H9 (cell line): ENCODE measurements at places on chromosomes 2 and 18.

- H3K4me1 ChIP-seq = peaks cover 6% of the 10 kb centered on the region; the same call in 1 of the 2 replicates
- no peaks in the 10 kb centered on the region for H3K27me3 ChIP-seq
- H3K27ac ChIP-seq = no peak overlapping the region
Observed at GRCh38 chr2:160474891-160475787, 18.5 kb downstream of the RBMS1 start.

GRCh38 chr2:83369601-83370418 is 1089.3 kb downstream of the SUCLG1 start:
- H3K4me3 ChIP-seq = no peak overlapping the region
- no peaks in the 10 kb centered on the region; the same call in 1 of the 2 replicates for H3K36me3 ChIP-seq
- no peaks in the 10 kb centered on the region for H3K27me3 ChIP-seq
- no peak overlapping the region for H3K27ac ChIP-seq
- no peaks in the 10 kb centered on the region for H3K4me1 ChIP-seq

DNA sequence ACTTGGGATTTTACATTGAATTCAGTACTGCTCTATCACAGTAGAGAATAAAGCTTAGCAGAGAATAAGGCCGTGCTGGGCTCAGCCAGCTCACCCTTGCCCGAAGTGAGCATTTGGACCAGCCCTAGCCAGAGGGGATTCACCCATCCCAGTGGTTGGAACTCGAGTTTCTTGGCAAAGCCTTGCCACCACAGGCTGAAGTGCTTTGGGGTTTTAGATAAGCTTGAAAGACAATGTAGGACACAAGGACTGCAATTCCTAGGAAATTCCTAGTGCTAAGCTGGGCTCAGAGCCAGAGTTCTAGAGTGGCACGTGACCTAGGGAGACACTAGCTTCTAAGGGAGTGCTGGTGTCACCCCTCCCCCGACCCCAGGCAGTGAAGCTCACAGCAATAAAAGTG is 28.0 kb downstream of the SERPINB11 start:
- no peaks in the 10 kb centered on the region for H3K4me1 ChIP-seq
- DNase-seq = no peak
- H3K36me3 ChIP-seq = no peaks in the 10 kb centered on the region
- H3K4me3 ChIP-seq = no peak overlapping the region

DNA sequence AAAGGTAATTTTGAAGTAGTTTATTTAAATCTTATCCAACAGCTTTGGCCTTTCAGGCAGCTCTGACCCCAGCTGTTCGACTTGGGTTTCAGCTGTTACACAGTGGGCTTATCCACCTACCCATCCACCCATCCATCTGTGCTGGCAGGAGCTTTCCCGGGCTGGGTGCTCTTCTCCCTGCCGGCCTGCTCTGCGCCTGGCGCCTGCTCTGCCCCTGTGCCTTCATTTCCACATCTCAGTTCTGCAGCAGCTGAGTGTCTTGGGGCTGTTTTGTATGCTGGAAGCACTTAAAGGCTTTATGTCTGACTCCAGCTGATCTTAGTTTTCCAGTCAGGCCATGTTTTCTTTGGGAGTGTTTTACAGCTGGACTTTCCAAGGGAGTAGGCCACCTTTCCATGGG is 24.2 kb downstream of the LDLRAD4 start:
- H3K4me1 ChIP-seq = no peaks in the 10 kb centered on the region
- H3K36me3 ChIP-seq = no peaks in the 10 kb centered on the region

GRCh38 chr2:120470041-120470965 is 124.4 kb downstream of the INHBB start:
- DNase-seq = no peak
- no peaks in the 10 kb centered on the region for H3K36me3 ChIP-seq
- H3K27ac ChIP-seq = no peak overlapping the region
- H3K27me3 ChIP-seq = peaks cover 39% of the 10 kb centered on the region; the same call in 1 of the 2 replicates

DNA sequence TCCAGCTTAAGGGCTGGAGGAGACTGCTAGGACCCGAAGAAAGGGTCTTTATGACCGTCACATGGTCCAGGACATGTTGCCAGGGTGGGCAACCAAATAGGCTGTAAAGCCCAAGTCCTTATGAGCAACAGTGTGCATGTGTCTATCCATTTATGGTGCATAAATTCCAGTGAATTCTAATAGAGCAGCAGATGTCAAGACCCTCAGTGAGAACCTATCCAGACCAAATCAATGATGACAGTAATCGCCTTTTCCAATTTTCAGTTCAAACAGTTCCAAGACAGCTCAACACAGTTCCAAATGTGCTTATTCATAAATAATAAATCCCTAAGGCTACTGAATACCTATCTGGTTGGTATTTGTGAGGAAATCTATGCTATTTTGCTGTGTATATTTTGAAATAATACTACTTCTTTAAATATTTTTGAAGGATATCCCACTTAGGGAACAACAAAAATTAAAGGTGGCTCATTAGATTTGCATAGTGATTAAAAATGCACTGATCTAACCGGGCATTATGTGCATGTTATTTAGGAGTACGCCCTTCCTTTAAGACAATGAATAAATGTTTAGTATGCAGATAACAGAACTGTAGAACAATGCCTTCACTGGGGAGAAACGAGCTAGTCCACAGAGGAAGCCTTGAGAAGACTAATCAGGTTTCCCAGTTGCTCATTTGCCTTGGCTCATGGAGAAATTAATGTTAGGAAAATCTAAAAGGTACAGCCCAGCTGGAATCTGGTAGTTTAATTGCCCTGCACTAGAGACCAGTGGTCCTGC is 519.5 kb upstream of the CHAC2 start:
- no peak for DNase-seq
- no peaks in the 10 kb centered on the region for H3K36me3 ChIP-seq
- no peak overlapping the region for H3K4me3 ChIP-seq
- H3K27me3 ChIP-seq = no peaks in the 10 kb centered on the region

DNA sequence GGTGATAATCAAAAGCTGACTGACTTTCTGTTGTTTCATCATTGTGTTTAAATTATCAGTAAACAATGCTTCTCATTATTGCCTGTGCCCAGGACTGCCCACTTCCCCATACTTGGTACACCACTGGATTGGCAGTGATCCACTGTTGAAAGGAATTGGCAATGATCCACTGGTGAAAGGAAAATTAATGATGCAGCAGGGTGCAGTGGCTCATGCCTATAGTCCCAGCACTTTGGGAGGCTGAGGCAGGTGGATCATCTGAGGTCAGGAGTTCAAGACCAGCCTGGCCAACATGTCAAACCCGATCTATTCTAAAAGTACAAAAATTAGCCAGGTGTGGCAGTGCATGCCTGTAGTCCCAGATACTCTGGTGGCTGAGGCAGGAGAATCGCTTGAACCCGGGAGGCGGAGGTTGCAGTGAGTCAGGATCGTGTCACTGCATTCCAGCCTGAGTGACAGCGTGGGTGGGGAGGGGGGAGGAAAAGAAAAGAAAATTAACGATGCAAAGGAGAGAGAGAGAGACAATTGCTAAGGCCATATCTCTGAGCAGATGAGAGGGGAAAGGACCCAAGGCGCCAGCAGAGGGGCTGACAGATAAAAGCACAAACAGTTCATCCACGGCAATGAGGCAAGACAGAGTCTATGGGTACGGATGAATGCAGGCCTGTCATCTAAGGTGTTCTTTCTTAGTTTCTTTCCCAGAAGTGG is 10.2 kb upstream of the GTF2A1L start:
- no peak for DNase-seq
- H3K4me3 ChIP-seq = no peak overlapping the region
- H3K27ac ChIP-seq = no peak overlapping the region
- H3K27me3 ChIP-seq = no peaks in the 10 kb centered on the region
- no peaks in the 10 kb centered on the region for H3K36me3 ChIP-seq
- no peaks in the 10 kb centered on the region for H3K4me1 ChIP-seq

GRCh38 chr18:36296650-36297416 is 680 bp upstream of the FHOD3 start:
- H3K36me3 ChIP-seq = peaks cover 3% of the 10 kb centered on the region; the same call in 2 of the 3 replicates
- H3K27ac ChIP-seq = no peak overlapping the region
- DNase-seq = peak; percentile 86
- no peak overlapping the region for H3K4me3 ChIP-seq

DNA sequence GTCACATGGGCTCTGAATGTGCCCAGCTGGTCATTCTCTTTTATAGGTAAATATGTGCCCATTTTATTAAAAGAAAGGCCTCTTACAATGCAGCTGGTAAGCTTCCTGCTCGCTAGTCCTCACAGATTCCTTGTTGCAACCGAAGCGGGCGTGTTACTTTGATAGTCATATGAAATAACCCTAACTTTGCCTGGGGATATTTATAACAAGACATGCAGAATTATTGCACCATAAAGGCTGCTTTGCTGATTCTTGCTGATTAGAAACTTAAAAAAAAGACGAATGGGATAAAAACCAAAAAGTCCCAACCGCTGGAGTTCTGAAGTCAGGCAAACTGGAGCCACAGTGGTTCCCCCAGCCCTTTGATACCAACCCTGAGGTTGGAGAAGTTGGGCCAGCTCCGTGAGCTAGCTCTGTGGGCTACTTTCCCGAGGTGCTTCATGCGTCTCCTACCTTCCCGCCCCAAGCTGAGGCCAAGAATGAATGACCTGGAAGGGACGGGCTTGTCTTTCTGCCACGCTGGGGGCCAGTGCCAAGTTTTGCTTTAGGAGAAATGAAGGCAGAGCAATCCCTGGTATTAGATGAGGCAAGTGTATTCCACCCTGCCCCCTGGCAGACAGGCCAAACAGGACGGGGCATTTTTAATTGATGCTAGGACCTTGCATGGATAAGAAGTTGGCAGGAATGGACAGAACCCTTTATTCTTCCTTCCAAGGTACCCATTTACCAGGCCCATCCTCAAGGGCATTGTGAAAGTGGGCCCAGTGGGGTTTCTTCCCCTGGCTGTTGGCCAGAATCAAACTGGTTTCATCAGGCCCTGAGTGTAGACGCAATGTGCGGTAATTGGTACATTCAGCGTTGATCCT is 140.4 kb downstream of the KCTD1 start:
- no peak overlapping the region for H3K27ac ChIP-seq
- H3K27me3 ChIP-seq = no peaks in the 10 kb centered on the region
- no peaks in the 10 kb centered on the region for H3K36me3 ChIP-seq
- no peak for DNase-seq

GRCh38 chr2:149702571-149702970 is 115.0 kb upstream of the MMADHC start:
- DNase-seq = no peak
- H3K36me3 ChIP-seq = no peaks in the 10 kb centered on the region
- no peak overlapping the region for H3K27ac ChIP-seq
- H3K27me3 ChIP-seq = no peaks in the 10 kb centered on the region

GRCh38 chr18:51739044-51739666 is 541.7 kb upstream of the MEX3C start:
- no peak for DNase-seq
- H3K4me1 ChIP-seq = no peaks in the 10 kb centered on the region
- no peaks in the 10 kb centered on the region for H3K27me3 ChIP-seq
- no peaks in the 10 kb centered on the region for H3K36me3 ChIP-seq
- H3K4me3 ChIP-seq = no peak overlapping the region

GRCh38 chr18:66778048-66778447 is 174.2 kb upstream of the CDH19 start:
- H3K36me3 ChIP-seq = no peaks in the 10 kb centered on the region
- no peaks in the 10 kb centered on the region for H3K27me3 ChIP-seq
- DNase-seq = no peak
- H3K4me1 ChIP-seq = no peaks in the 10 kb centered on the region
- no peak overlapping the region for H3K4me3 ChIP-seq

GRCh38 chr2:73134471-73134870 is 21.7 kb upstream of the RAB11FIP5 start:
- no peak overlapping the region for H3K4me3 ChIP-seq
- no peaks in the 10 kb centered on the region for H3K27me3 ChIP-seq
- H3K27ac ChIP-seq = no peak overlapping the region
- no peaks in the 10 kb centered on the region for H3K36me3 ChIP-seq
- DNase-seq = no peak

GRCh38 chr2:74789271-74789670 is 44.7 kb upstream of the HK2 start:
- peaks cover 1% of the 10 kb centered on the region; the same call in 1 of the 3 replicates for H3K36me3 ChIP-seq
- H3K4me3 ChIP-seq = no peak overlapping the region

DNA sequence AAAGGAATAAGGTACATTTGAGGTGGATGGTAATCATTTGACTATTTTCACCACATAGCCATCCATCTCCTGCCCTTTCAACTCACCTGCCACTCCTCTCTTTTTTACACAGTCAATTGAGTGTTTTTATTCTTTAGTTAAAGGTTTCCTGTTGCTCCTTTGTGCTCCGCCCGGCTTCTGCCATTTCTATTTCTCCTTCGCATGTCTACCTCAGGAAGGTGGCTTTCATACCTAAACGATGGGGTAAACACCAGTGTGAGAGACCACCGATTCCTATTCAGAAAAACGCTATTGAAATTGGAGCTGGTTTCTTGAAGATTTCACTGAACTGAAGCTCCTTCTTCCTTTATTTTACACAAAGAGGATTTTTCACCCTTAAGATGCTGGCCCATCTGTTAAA is 1628.0 kb upstream of the PIK3C3 start:
- no peak overlapping the region for H3K27ac ChIP-seq
- no peaks in the 10 kb centered on the region for H3K27me3 ChIP-seq
- no peaks in the 10 kb centered on the region; the same call in 1 of the 2 replicates for H3K4me1 ChIP-seq
- H3K36me3 ChIP-seq = peaks cover 3% of the 10 kb centered on the region; the same call in 2 of the 3 replicates

GRCh38 chr18:34710934-34711333 is 836 bp downstream of the DTNA start:
- DNase-seq = no peak
- peaks cover 2% of the 10 kb centered on the region; the same call in 1 of the 2 replicates for H3K36me3 ChIP-seq
- H3K4me1 ChIP-seq = peaks cover 5% of the 10 kb centered on the region; the same call in 1 of the 2 replicates
- H3K27ac ChIP-seq = no peak overlapping the region
